ENCODE measurements at places on chromosomes 4 and X.

DNA sequence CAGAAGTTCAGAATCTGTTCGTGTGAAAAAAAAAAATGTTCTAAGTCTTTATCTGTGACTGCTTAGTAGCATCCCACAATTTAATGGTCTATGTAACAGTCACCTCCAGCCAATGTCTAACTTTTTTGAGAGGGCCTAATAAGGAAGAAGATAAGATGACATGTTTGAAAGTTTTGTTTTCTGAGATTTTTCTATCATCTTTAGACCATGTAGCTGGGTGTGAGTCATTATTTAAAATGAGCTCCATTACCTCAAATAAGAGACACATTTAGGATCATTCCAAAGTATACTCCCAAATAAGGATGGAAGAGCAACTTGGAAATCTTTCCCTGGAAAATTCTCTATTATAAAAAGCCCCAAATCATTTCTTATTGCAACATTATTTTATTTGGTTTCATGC lies 28.2 kb upstream of the MCF2 start:
- DNase-seq: peak; percentile 47

GRCh38 chrX:19739683-19740082 lies 147.7 kb downstream of the SH3KBP1 start:
- DNase-seq: peak; percentile 71

DNA sequence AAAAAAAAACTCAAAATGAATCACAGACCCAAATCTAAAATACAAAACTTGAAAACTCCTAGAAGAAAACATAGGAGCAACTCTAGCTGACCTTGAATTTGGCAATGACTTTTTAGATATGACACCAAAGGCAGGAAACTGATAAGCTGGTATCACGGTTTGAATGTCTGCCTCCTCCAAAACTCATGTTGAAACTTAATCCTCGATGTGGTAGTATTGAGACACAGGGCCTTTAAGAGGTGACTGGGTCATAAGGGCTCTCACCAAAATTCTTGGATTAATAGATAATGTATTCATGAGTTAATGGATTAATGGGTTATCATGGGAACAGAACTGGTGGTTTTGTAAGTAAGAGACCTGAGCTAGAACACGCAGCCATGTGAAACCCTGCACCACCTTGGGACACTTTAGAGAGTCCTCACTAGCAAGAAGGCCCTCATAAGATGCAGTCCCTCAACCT lies 40.5 kb downstream of the FRYL start:
- no peak for DNase-seq

GRCh38 chrX:107747596-107748161 lies 27.9 kb downstream of the TSC22D3 start:
- peak; percentile 61 for DNase-seq

DNA sequence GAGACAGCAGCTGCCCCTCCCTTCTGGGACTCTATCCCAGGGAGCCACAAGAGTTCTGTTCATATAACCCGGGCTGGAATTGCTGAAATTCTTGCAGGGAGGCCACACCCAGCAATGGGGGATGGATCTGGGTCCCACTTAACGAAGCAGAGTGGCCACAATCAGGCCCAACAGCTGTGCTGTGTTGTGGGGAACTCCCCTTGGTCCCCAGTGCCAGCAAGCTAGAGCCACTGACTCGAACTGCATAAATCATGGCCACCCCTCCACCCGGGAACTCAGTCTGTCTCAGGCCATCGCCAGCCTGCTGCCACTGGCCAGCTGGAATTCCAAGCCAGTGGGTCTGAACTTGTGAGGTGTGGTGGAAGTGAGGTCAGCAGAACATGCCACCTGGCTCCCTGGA lies 111.1 kb downstream of the KLF8 start:
- no peak for DNase-seq

GRCh38 chr4:152776352-152776751 lies 3.2 kb downstream of the TIGD4 start:
- peak; percentile 8 for DNase-seq

- DNase-seq: peak; percentile 27
Measured at GRCh38 chr4:6548201-6548881, 26.6 kb upstream of the MAN2B2 start.

DNA sequence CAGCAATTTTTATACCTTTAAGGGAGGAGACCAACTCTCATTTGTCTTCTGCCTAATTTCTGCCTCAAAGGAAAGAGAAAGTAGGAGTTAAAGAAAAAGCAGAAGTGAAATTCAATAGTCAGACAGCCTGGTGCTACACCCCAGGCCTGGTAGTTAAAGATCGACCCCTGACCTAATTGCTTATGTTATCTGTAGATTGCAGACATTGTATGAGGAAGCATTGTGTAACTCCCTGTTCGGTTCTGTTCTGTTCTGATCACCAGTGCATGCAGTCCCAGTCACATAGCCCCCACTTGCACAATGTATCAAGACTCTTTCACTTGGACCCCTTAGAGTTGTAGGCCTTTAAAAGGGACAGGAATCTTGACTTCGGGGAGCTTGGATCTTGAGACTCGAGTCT lies 335.9 kb upstream of the AR start:
- no peak for DNase-seq

DNA sequence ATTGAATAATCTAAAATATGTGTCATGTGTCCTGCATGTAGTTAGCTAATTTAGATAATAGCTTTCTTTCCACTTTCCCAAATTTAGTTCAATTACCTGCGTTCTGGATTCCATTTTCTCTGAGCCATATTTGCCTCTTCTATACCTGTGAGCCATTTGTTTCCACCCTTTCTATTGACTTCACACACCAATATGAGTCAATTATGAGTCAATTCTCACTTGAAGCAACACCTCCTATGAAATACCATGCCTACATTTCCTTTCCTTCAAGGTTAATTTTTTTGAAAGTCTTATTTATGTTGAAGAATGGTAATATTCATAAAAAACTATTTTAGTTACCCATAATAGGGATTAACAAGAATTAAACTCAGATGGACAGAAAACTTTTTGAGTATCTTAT lies 25.8 kb downstream of the NPY2R start:
- no peak for DNase-seq

GRCh38 chr4:30721185-30722091 lies 1.3 kb downstream of the PCDH7 start:
- peak; percentile 46 for DNase-seq

- DNase-seq: peak; percentile 71
Measured at GRCh38 chr4:184459413-184459812, 14.9 kb downstream of the IRF2 start.
